ENCODE measurements at places on chromosomes 4 and X.

DNA sequence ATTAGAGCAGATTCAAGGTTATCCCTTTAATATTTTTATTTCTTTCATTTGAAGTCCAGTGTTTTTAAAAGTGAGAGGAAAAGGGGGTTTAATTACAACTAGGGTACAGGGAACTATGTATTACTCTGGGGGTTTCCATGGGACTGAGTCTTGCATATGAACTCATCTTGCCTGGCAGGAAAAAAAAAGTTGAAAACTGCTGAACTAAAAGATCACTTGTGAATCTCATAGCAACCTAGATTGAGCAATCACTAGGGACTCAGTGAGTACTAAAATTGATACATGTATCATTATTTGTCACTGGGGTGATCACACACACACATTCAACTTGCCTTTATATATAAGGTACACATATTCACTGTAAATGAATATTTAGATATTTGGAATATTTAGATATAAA is 180.7 kb upstream of the SFRP2 start:
- DNase-seq = no peak

GRCh38 chrX:56793521-56794320 is 64.7 kb downstream of the NBDY start:
- DNase-seq = no peak

- DNase-seq = no peak
These were observed 8.8 kb downstream of the GPRIN3 start for GRCh38 chr4:89298788-89299152.

DNA sequence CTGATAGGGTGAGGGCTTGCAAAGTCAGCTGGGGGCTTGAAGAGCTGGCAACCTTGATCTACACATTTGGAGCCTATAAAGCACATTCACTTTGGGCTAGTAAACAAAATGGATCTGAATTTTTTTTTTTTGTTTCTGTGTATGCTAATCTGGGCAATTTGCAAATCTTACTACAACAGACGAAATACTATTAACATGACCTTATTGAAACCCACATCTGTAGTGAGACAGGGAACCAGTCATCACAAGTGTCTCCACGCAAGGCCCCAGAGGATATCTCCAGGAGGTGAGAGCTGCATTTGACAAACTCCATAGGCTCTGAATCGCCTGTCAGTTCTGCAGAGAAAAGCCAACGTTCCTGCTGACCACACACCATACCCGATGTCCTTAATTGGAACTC is 33.0 kb upstream of the TFDP3 start:
- DNase-seq = no peak

GRCh38 chrX:95949588-95949987 is 735.1 kb upstream of the DIAPH2 start:
- no peak for DNase-seq

- DNase-seq = no peak
These were observed 151.1 kb downstream of the PJA1 start for GRCh38 chrX:69014200-69014599.

GRCh38 chr4:37732526-37733186 is 46.5 kb upstream of the RELL1 start:
- peak; percentile 32 for DNase-seq

DNA sequence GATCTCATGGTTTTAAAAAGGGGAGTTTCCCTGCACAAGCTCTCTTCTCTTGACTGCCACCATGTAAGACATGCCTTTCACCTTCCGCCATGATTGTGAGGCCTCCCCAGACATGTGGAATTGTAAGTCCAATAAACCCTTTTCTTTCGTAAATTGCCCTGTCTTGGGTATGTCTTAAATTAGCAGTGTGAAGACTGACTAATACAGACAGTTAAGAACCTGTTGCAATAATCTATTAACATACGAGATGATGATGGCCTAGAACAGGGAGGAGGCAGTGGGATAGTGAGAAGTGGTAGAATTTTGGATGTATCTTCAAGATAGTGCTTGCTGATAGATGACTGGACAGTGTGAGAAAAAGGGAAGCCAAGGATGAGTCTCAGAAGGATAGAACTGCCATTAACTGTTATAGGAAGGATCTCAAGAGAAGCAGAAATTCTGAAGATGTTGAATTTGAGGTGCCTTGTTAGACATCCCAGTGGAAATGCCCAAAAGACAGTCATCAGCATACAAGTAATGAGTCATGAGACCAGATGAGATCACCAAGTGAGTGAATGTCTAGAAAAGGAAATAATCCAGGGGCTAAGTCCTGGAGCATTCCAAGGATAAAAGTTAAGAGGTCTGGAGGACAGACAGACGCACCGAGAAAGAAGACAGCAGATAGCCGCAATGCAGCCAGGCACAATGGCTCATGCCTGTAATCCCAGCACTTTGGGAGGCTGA is 38.8 kb upstream of the UGDH start:
- no peak for DNase-seq

DNA sequence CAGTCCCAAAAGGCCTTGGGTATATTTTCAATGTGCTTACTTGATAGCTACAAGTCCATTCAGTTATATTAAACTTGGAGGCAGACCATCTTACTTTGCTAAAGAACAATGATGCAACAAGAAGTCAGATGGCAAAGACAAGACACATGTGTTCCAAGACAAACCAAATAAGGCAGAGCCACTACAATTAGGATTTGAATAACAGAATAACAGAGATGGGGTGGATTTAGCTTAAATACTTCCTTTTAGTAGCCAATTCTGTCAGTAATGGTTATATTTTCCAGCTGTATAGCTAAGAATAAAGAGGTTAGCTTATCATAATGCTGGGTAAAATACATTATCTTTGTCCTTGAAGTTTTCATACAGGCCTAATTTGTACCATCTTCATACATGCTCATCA is 37.7 kb upstream of the FRAS1 start:
- DNase-seq = no peak

GRCh38 chrX:53223068-53223693 is 1.8 kb downstream of the KDM5C start:
- DNase-seq = no peak

- DNase-seq = no peak
These were observed 143.1 kb upstream of the BCOR start for GRCh38 chrX:40240844-40241243.

GRCh38 chr4:26349496-26349895 is 28.7 kb downstream of the RBPJ start:
- DNase-seq = no peak

DNA sequence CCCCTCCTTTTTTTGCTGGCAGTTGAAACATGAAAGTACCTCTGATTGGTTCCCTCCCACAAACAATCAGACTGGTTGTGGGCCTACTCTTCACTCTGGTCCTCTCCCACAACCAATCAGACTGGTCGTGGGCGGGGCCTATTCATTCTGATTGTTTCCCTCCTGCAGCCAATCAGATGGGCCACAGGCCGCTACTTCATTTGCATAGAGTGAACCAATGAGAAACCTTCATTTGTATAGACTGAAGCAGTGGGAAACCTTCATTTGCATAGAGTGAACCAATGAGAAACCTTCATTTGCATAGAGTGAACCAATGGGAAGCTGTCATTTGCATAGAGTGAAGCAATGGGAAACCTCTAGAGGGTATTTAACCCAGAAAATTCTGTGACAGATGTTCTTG is 55.2 kb downstream of the TRMT44 start:
- no peak for DNase-seq

GRCh38 chr4:86972997-86973396 is 38.2 kb downstream of the AFF1 start:
- DNase-seq = no peak

GRCh38 chrX:96721354-96721753 is 36.7 kb downstream of the DIAPH2 start:
- DNase-seq = peak; percentile 61

DNA sequence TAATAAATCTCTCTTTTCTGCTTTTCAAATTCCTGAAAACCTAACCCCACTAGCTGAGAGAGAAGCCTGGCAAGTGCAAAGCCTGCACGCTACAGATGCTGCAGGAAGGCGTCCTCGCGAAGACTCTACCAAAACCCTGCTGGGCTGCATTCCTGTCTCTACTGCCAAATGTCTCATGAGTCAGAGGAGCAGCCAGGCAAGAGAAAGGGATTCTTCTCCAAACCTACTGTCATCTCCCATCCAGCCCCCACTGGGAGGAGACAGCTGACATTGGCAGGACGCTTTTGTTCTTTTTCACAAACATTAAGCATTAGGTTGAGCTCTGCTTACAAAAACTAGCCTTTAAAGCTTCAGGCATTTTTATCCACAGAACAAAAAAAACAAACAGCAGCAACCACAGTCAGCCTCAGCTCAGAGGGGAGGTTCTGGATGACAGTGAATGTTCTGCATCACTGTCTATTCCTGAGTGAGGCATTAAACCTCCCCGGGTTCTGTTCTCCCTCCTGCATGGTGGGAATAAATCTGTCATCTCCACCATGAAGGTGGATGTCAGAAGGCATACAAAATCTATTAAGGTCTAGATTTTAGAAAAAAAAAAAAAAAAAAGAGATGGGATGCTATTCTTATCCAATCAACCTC is 18.0 kb downstream of the CRMP1 start:
- no peak for DNase-seq

DNA sequence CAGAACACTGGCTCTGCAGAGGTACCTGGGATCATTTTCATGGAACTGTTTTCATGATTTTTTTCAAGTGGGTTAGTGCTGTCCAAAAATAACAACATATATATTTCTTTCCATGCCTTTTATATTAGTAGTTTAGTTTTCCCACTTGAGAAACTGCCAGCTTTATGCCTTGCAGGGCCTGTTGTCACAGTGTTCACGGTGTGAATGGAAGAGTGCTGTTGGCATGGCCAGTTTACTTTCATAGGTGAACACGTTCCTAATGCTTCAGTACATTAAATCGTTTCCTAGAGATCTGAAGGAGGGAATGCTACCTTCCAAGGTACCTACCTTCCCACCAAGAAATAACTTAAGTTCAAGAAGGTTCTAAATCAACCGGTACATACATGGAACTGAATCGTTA is 12.6 kb downstream of the DOCK11 start:
- DNase-seq = no peak

GRCh38 chr4:101288365-101289145 is 58.8 kb downstream of the PPP3CA start:
- DNase-seq = no peak

DNA sequence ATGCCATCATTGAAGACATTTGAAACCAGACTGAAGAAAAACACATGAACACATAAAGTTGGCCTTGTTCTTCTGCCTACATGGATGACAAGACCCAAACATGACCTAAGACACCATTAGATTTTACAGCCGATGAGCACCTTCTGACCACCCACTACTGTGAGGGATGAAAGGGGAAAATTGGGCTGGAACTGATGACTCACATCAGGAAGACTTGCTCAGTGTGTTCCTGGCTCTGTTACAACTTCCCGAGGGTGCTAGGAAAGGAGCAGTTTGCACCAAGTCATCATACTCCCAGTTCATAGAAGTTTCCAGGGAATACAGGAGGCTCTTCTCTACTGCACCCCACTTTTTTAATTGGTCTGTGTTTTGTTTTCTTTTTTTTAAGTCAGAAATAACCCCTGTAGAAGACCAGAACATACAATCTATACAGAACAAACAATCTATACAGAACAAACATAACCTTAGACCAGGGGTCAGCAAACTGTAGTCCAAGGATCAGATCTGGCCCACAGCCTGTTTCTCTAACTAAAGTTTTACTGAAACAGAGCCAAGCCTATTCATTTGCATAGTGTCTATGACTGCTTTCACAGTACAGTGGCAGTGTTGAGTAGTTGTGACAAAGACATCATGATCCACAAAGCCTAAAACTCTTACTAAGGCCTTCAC is 25.3 kb downstream of the BTC start:
- DNase-seq = peak; percentile 5

- DNase-seq = no peak
These were observed 345.5 kb upstream of the FSTL5 start for GRCh38 chr4:162509333-162509732.
